Esophagus muscularis mucosa (tissue), 4 donors: ENCODE measurements at places on chromosomes 2 and 18.

GRCh38 chr18:77223653-77224052 lies 26.0 kb upstream of the GALR1 start:
- no peak for DNase-seq

GRCh38 chr2:197556456-197556855 lies 40.6 kb downstream of the MOB4 start:
- DNase-seq = no peak

- no peak for DNase-seq
These were observed 53.7 kb downstream of the EMX1 start for GRCh38 chr2:72971036-72971435.

GRCh38 chr2:217667035-217667434 lies 335.8 kb downstream of the TNS1 start:
- no peak for DNase-seq

DNA sequence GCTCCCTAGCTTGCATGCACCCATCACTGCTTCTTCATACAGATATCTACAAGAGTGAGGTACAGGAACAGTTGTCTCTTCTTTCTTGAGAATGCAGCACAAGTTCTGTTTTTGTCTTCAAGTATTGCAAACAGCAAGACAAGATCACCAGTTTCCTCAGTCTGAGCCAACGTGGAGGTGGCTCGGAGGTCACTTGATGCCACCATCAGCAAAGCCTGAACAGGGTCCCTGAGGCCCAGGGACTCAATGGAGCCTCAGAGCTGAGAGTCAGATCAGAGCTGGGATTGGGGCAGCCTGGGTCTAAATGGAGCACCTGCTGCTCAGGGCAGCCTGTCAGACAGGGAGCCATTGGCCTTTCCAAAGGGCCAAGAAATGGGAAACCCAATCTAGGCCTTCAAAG lies 290.7 kb upstream of the ID2 start:
- DNase-seq = peak; percentile 90

- peak; percentile 60 for DNase-seq
These were observed 54.5 kb downstream of the SKA1 start for GRCh38 chr18:50429207-50429948.

GRCh38 chr18:45801416-45802004 lies 24.0 kb upstream of the SIGLEC15 start:
- DNase-seq = no peak

DNA sequence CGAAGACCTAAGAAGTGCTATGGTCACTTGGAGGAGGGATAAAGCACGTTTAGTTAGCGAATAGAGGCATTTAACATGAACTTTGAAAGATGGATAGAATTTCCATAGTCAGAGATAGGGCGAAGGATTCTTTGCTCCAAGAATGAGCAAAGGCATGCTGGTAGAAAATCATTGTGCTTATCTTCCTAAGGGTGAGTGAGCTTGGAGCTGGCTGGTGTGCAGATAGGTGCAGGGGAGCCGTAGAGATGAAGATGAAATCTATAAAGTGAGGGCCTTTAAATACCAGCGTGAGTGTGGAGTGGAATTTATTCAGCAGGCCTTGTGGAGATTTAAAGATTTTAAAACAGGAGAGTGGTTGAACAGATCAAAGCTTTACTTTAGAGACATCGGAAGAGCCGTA lies 1.6 kb downstream of the HRH4 start:
- no peak for DNase-seq

- DNase-seq = no peak
These were observed 18.3 kb upstream of the FAM98A start for GRCh38 chr2:33617401-33617800.

DNA sequence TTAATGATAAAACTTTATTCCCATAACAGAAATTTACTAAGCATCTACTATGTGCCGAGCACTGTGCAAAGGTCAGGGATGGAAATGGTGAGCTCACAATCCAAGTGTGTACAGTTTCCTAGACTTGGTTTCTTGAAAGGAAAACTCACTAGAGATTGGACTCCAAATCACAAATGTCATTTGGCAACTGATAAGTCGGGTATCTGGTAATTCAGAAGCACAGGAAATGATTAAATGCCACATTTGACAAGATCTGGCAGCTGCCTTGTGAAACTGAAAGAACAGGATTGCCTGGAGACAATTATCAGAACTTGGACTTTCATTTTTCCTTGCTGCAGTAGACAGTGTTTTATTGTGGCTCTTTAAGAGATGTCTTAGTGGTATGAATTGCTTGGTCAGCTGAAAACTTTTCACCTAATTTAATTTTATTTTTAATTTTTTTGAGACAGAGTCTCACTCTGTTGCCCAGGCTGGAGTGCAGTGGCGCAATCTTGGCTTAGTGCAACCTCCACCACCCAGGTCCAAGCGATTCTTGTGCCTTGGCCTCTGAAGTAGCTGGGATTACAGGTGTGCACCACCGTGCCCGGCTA lies 19.2 kb downstream of the ITGA6 start:
- no peak for DNase-seq

DNA sequence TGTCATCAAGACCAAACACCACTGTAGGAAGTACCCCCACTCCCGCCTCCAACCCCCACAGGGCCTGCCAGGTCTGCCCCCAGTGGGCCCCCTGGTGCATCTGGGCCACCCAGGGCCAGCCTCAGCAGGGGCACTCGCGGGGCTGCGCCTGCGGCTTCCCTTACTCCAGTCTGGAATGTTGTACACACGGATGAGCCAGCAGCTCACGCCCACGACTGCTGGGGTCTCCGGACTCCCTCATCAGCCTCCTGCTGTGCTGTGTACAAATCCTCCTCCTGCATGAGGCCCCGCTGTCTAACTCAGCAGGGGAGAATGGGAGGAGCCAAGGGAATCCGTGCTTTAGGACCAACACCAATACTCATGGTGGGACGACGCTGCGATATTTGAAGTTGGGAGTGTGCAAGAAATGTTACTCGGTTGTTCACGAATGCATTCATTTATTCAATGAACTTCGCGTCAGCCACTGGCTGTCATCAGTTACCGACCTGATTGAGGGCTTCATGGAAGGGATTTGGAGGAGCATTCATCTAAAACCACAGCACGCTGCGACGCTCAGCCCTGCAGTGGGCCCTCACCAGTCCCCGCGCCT lies 654 bp upstream of the ASB1 start:
- DNase-seq = no peak

DNA sequence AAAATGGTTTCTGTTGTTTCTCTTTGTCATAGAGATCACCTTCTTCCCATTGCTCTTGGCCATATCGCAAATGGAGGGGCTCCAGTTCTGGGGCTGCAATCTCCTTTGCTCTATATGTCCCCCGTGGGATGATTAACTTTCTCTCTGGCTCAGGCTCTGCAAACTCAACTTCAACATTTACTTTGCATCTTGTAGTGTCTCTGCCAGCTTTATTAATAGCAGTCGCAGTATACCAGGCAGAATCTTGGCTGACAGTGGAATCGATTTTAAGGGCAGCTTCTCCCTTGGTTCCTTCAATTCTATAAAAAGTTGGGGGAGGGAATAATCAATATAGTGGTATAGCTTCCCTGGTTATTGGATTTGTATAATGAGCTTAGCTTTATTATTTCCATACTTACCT lies 30.5 kb downstream of the TTN start:
- DNase-seq = no peak

DNA sequence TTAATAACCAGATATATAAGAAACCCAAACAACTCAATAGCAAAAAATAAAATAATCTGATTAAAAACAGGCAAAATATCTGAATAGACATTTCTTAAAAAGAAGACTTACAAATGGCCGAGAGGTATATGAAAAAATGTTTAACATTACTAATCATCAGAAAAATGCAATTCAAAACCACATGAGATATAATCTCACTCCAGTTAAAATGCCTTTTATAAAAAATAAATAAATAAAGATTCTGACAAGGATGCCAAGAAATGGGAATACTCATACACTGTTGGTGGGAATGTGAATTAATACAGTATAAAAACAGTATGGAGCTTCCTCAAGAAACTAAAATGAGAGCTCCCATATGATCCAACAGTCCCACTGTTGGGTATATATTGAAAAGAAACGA lies 33.9 kb upstream of the BMP10 start:
- no peak for DNase-seq

GRCh38 chr18:32803568-32803967 lies 30.7 kb upstream of the KLHL14 start:
- no peak for DNase-seq

GRCh38 chr2:172510548-172510947 lies 45.3 kb upstream of the PDK1 start:
- no peak for DNase-seq

GRCh38 chr2:8876628-8877027 lies 39.2 kb upstream of the KIDINS220 start:
- DNase-seq = no peak

- no peak for DNase-seq
These were observed 2.9 kb downstream of the ALS2 start for GRCh38 chr2:201777869-201778268.

- DNase-seq = no peak
These were observed 16.3 kb upstream of the RMND5A start for GRCh38 chr2:86703704-86704361.

- no peak for DNase-seq
These were observed 174.4 kb downstream of the ALPK2 start for GRCh38 chr18:58454406-58455061.

- DNase-seq = no peak
These were observed 96.6 kb downstream of the TXNL1 start for GRCh38 chr18:56541793-56542192.

- DNase-seq = no peak
These were observed 306.2 kb upstream of the KCNJ3 start for GRCh38 chr2:154392256-154392655.

GRCh38 chr2:56182420-56182819 lies 1.4 kb upstream of the CCDC85A start:
- peak; percentile 12 for DNase-seq

- DNase-seq = no peak
These were observed 30.9 kb upstream of the DNMT3A start for GRCh38 chr2:25372405-25373268.

- DNase-seq = no peak
These were observed 487.4 kb downstream of the ZEB2 start for GRCh38 chr2:144032566-144032965.

DNA sequence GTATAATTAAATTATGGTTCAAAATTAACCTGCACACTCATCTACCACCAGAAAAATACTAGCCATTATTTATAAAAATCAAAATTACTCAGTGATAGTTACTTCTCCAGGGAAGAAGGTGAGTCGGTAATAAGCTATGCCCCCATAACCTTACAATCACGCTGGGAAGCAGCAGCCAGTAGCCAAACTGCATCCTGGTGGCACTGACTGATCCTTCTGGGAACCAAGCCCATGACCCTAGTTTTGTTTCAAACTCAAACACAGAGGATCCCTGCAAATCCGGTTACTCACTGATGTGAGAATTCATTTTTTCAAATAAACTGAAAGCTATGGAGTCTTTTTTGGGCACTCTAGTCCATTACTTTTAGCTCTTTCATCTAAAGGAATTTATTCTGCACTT lies 88.2 kb upstream of the VWC2L start:
- DNase-seq = no peak

GRCh38 chr18:48191494-48191893 lies 217.7 kb downstream of the ZBTB7C start:
- DNase-seq = no peak

DNA sequence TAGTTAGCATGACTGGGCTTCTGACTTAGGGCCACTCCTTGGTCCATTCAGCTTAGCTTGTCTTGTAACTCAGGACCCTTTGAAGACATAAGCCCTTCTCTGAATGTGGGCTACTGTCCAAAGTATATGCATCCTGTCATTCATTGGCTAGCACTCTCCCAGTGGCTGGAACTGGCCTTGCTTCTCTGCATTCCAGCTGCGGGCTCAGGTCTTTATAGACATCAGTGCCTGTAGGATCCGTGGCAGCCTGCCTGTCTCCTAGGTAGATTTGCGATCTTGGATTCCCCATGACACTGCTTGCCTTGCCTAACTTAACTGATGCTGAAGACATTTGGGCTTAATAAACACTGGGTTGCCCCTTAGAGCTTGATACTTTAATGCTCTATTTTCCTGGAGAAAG lies 170.1 kb downstream of the DCC start:
- DNase-seq = no peak

GRCh38 chr2:100275200-100275589 lies 47.1 kb downstream of the LONRF2 start:
- no peak for DNase-seq

DNA sequence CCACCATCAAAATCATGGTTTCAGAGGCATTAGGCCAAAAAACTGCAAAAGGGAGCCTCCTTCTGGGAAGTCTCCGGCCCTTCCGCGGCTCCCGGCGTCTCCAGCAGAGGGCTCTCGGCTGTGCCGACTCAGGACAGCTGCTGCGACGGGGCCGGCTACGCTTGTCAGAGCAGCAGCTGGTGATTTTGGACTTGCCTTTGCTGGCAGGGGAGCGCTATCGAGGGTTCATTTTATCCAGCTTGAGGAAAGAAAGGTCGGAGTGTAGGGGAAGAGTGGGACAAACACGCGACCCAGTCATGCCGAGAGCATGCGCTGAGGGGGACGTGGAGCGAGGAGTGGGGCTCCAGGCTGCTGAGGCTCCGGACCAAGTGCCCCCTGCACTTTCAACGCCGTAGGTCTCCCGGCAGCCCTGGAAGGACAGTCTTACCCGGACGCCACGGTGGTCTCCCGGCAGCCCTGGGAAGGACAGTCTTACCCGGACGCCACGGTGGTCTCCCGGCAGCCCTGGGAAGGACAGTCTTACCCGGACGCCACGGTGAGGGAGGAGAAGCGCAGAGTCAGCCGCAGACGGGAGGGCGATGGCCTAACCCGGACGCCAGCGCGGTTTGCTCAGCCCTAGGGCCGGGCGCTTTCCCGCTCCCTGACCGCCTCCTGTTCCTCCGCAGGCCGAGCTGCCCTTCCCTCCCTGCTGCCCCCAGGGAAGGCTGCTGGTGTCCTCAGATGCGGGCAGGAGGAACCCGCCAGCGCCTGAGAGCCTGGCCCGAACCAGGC lies 21.7 kb downstream of the DDX18 start:
- peak; percentile 95 for DNase-seq

DNA sequence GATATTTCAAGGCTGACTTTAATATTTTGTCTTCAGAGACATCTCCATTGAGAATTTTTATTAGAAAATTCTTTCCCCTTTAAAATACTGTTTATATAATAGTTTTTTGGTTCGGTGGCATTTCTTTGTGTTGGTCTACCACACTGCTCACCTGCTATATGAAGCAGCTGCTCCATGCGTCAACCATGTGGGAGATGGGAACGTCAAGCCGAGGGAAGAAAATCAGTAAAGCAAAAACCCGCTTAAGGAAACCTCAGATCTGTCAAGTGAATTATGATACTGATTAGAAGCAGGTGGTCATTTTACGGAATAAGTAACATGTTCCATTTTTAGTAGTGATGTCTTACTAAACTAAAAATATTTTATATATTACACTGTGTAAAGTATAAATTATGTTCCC lies 5.6 kb upstream of the TMEM17 start:
- DNase-seq = no peak

GRCh38 chr2:26948800-26949199 lies 21.6 kb upstream of the MAPRE3 start:
- DNase-seq = no peak

DNA sequence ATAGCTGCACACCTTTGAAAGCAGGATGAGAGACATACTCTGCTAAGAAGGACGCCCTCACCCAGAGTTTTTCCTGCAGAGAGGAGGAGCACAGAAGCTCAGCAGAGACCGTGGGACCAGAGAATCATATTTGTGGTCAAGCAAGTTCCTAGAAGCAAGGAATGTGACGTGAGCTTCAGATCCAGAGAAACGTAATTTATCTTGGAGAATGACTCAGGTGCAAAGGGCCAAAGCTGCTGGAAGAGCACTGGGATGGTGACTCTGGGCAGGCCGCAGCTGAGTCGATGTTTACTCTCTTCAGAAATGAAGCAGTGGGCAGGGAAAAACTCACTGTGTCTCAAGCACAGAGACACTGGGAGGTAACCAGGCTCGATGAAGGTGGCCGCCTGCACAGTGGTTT lies 50.1 kb upstream of the IGFBP2 start:
- DNase-seq = no peak

- DNase-seq = no peak
These were observed 820.5 kb upstream of the POU3F3 start for GRCh38 chr2:104033399-104033798.
